Activated gamma-delta T cell treated with Interleukin-2 at 50 U/mL for 16 hours (primary cell): ENCODE measurements at places on chromosomes 5 and 9.

DNA sequence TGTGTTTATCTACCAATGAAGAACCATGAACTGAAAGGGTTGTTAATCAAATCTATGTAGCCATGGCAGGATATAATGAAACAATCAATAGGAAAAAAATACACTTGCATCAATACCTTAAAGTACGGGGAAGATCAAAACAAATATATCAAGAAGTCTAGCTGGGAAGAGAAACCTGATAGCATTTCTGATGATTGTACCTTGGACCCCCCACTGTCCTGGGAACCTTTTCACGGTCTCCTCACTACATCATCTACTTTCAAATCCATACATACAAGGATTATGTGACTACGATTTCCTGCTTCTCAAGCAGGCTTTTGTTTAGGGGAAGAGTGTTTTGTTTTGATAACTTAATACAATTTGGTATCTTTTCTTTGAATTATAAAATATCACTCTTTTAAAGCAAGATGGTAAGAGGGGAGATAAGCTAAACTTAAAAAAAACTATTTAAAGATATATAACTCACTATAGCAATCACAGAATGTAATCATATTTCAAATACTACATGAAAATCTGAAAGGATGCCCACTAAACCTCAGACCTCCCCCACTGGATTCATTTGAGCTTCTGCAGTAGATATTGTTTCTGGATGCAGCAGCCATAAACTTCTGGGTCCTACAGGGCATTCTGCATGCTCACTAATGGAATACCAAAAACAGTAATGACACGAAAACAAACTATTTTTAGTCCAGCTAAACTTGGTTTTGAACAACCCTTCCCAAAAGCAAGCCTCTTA, 8.0 kb downstream of the EBF1 start:
- no peak for DNase-seq

DNA sequence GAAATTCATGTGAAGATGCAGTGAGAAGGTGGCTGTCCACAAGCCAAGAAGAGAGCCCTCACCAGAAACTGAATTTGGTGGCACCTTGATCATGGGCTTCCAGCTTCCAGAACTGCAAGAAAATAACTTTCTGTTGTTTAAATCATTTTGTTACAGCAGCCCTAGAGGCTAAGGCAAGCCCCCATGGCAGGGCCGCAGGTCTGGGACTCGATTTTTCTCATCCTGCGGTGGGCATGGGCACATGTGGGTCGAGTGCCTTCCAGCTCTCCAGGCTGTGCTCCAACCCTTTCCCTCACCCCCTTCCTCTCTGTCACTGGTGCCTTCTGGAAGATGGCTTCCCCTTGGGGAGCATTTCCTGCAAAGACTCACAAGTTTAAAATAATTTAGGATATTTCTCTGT, 40.7 kb downstream of the AHRR start:
- DNase-seq: no peak

GRCh38 chr5:164809821-164810220, 1304.4 kb downstream of the MAT2B start:
- DNase-seq: no peak

GRCh38 chr9:109733690-109734089, 46.3 kb upstream of the PALM2AKAP2 start:
- no peak for DNase-seq

DNA sequence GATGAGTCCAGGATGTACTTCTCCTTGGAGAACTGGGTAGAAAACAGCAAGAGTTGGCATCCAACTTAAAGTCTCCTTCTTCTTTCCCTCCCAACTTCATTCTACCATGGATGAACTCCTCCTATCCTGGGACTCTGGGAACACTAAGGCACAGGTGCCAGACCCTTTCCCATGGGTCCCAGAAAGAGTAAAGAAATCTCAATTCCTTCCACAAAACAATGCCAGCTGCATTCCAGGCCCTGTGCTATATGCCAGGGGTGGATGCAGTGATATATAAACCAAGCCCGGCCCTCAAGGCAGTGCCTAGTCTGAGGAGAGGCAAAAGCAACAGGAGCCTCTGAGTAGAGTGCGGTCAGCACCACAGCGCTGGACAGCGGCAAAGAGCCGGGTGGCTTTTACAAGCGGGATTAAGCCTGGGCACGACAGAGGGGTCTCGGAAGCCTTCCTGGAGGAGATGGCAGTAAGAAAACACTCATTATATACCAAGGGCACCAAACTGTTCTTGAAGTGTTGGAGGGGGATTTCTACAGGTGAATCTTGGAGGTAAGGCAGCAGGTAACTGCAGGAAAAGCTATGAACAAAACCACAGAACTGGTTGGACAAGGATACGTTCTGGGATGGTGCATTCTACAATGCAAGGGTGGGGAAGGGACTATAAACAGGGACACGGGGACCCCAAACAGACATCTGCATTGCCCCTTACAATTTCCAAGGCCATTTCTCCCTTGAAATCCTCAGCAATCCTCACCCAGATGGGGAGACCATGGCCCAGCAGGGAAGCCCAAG, 16.4 kb upstream of the TOR2A start:
- DNase-seq: no peak

DNA sequence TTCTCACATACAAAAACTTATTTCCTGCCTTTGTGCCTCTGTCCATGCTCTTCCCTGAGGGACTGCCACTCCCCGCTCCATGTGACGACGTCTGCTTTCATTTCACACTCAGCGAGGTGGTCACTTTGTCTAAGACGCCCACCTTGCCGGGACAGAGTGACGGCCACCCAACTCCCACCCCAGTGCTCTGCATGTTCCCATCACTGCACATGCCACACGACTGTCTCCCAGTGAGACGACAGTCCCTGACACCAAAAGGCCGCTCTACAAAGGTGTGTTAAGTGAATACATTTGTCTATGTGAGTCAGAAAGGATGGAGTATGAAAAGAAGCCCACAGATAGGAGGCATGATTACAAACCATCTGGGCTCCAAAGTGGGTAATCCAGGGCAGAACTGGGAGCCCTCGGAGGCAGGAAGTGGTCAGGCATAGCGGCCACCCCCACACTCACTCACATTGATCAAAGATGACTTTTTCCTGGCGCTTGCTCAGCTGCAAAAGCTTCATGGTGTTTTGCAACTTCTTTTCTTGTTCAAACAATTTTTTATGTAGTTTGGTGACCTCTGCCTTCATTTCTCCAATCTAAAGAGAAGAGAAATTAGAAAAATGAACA, 185.8 kb downstream of the CDK5RAP2 start:
- peak; percentile 18 for DNase-seq

DNA sequence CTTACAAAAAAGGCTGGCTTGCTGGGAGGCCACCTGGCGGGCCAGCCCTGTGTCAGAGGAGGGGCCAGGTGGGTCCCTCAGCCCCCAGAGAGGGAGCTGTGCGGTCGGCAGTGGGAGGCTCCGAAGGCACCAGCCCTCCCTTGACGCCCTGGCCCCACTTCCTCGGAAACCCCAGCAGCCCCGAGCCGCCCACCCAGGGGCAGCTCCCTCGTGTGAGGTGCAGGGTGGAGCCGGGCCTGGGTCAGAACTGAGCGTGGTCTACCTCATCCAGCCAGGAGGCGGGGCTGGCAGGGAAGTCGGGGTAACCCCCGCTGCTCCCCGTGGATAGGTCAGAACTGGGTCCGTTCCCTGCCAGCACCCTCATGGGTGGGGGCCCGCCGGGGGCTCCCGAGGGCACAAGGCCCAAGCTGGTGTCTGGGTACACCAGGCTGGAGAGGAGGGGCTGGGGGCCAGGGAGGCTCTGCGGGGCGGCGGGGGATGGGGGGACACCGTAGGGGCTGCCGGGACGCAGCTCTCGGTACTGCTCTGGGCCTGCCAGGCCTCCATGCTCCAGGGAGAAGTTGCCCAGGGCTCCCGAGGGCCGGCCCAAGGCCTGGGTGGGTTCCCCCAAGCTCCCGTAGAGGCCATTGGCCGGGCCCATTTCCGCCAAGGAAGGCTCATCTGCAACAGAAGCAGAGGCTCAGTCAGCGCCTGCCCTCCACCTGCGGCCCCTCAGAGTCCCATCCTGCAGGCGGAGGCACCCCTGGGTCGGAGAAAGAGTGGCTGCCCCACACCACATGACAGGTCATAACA, 7.6 kb downstream of the LHX3 start:
- no peak for DNase-seq

DNA sequence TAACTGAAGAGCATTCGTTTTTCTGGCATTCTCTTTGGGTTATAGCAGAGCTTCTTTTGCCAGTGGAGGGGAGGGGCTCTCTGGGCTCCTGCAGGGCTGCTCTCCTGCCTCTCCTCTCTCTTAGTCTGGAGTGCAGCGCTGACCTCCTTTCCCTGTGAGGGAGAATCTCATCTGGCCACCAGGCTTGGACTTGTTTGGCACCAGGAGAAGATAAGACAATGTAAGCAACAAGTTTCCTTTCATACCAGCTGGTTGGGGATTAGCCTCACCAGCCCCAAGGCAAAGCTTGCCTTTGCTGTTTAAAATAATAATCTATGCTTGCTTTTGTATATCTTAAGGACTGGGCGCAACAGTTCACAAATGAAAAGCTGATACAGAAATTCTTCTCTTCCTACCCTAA, 196.4 kb downstream of the TLE4 start:
- DNase-seq: no peak

DNA sequence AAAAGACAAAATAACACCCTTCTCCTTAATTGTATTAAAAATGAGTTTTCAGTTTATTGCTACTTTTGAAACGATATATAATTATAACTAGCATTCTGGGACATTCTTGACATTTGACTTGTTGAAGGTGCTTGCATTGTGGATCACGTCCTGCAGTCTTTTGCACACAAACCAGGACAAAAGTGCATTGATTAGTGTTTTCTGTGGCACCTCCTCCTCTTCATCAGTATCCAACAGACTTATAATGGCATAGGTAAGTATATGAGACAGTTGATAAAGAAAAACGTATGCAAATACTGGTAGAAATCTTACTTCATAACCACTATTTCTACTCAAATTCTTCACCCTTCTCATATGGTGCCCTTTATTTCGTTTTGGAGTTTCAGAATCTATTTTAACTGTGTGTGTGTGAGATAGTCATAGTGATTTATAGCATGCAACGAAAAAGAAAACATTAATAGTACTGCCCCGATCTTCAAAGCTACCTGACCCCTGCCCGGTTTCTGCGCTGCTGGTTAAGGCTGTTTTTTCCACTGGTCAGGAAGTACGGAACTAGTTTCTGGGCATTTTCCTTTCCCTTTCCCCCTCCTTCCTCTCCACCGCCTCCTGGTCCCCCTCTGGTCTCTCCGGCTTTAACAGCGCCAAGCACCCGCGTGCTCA, 639 bp upstream of the RASA1 start:
- DNase-seq: no peak

DNA sequence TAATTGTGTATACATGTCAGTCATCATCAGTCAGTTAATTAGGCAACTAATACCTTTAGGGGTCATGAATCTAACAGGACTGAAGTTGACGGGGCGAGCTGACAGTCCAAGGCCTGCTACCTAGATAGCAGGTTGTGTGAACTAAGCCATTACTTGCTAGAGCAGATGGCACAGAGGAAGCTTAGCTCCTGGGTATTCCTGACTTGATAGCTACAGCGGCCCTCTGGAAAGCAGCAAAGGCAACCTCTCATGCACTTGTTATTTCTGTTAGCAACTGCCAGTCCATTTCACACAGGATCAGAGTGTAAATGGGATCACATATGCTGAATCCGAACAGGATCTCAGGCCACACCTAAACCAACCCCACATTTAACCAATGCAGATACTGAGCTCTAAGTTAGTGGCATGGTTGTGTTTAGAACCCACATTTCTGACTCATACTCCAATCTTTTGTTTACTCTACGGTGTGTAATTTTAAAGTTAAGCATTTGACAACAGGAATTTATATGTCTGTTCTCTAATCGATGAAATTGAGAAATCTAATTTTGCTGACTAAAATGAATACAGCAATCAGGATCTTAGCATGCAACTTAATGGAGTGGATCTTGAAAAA, 521.3 kb upstream of the ZNF608 start:
- no peak for DNase-seq

- no peak for DNase-seq
These were observed 44.1 kb downstream of the OR2V1 start for GRCh38 chr5:181086884-181087205.

DNA sequence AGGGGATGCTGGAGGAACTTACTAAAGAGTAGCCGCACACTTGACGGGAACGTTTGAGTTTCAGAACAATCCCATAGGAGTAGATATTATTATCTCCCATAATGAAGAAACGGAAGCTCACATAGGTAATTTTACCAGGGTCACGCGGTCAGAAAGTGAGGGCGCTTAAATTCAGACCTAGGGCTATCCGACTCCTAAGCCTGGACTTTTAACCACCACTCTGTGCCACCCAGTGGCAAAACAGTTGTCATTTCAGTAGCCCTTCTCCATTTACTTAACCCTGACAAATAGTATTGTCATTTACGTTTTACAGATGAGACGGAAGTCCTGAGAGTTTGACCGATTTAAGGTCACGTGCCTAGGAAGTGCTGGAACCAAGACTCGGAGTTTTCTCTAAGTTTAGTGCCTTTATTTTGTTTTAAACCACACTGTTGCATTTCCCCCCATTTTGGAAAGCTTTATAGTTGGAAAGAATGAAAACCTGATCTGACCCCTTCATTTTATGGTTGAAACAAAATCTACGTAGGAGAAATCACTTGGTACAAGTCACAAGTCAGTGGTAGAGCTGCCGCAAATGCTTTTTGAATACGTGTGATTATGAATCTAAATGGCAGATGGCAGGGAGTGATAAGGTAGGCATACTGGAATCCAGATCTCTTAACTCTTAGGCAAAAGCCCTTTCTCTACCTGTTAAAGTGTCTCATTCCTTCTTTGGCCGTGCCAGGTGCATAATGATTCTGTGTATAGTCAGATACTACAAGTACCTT, 650 bp downstream of the MRRF start:
- DNase-seq: no peak

GRCh38 chr9:128091144-128091543, 23.1 kb downstream of the SLC25A25 start:
- DNase-seq: no peak

- DNase-seq: no peak
These were observed 99.3 kb downstream of the CDK5RAP2 start for GRCh38 chr9:120480707-120481106.

DNA sequence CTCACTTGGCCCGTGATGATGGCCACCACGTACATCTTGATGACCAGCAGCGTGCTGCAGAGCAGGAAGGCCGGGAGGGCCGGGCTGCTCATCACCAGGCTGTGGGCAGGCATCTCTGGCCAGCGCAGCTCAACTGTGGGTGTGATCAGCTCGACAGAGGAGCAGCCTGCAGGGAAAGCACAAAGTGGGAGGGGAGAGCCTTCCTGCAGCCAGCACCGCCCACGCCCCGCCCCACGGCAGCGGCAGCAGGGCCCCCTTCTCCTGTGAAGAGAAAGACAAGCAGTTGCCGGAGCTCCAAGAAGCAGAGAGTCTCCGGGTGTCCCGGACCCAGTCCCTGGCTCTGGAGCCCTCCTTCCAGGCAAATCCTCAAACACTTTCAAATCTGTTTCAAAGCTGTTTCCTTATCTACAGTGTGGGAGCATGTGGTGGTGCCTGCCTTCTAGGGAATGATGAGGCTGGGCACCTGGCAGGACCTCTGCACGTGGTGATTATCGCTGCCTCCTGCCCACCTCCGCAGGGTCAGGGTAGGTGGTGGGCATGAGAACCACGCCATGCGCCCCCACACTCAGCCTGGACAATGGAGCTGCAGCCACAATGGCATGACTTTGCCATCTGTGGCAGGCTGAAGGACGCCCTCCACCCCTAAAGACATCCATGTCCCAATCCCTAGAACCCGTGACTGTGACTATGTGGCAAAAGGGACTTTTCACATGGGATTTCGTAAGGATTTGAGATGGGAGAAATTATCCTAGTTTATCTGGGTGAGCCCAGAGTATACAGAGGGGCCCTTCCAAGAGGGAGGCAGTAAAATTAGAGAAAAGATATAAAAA, at the start of gene PTGES:
Gene PTGES, minus strand, starts transcription at position 143 of the 830 bp plus-strand sequence. Its CDS starts 30 bp downstream, at position 113.
- DNase-seq: peak; percentile 19
